Smooth muscle cell of the brain vasculature (primary cell): ENCODE measurements at places on chromosomes 16 and 17.
A peak's percentile ranks its signal among the peaks of the same experiment; 100 is the strongest.

DNA sequence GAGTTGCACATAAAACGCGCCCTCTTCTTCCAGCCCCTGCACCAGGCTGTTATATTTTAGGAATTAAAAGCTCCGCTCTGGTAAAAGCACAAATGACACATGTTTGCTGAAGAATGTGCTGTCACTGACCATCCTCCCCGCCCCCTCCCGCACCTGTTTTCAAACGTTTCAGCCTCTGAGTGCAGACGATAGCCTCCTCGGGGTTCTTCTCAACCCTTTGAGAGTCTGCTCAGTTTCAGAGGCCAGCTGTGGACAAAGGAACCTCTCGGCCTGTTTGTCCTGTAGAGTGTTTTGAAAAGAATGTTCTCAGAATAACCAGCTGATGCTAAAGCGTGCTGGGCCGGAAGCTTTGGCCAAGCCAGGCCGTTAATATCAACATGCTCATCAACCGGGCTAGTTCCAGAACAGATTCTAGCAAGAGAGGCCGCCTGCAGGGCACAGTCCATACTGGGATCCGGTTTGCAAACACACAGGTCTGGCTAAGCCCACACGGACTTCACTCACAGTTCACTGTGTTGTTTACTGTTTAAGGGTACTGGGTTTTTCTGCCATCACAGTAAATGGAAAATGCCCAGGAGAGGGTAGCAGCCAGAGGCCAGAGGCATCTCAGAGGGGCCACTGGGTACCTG lies 6.4 kb upstream of the CACNG4 start:
- peak; percentile 50 for DNase-seq

DNA sequence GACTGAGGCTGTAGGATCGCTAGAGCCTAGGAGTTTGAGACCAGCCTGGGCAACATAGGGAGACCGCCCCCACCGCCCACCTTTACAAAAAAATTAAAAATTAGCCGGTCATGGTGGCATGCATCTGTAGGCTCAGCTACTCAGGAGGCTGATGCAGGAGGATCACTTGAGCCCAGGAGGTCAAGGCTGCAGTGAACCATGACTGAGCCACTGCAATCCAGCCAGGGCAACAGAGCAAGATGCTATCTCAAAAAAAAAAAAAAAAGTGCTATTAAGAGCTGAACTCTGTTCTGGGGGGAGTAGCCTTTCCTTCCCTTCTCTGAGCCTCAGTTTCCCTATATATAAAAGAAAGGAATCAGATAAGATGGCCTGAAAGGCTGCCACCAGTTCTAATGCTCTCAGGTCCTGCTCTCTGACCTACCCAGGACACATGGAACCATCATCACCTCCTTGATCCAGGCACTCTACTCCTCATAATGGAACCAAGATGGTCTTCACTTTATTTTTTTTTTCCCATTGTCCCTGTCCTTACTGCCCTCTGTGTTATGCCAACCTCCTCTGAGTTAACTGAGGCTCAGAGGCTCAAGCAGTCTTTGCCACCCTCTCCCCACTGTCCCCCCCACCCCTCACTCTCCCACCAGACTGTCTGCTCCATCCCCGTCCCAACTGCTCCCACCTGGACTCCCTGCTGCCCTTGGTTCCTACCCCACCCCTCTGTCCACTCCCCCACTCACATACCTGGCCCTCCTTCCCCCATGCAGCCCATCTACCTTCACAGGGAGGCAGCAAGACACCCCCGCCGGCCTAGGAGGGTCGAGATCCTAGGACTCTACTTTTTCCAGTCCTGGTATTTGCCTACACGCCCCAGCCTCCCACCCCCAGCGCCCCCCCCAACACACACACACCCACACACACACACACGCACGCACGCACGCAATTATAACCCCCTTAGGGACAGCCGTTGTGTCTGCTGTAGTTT lies 23.8 kb upstream of the EIF1 start:
- DNase-seq: no peak

DNA sequence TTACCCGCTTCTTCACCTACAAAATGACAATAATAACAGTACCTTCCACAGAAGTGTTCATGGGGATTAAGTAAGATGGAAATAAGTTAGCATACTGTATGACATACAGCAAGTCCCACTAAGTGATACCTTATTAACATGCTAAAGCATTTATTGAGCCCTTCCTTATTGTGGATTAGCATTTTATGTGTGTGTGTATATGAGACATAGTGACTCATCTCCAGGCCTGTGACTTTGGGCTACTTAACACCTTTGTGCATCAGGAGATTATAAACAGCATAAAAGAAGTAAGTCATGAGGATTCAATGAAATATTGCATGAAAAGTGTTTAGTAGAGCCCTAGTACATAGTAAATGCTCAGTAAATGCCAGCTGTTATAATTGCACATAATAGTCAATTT lies 52.9 kb downstream of the CA10 start:
- DNase-seq: no peak

- no peak for DNase-seq
These were observed 32.6 kb downstream of the FA2H start for GRCh38 chr16:74742051-74742481.

DNA sequence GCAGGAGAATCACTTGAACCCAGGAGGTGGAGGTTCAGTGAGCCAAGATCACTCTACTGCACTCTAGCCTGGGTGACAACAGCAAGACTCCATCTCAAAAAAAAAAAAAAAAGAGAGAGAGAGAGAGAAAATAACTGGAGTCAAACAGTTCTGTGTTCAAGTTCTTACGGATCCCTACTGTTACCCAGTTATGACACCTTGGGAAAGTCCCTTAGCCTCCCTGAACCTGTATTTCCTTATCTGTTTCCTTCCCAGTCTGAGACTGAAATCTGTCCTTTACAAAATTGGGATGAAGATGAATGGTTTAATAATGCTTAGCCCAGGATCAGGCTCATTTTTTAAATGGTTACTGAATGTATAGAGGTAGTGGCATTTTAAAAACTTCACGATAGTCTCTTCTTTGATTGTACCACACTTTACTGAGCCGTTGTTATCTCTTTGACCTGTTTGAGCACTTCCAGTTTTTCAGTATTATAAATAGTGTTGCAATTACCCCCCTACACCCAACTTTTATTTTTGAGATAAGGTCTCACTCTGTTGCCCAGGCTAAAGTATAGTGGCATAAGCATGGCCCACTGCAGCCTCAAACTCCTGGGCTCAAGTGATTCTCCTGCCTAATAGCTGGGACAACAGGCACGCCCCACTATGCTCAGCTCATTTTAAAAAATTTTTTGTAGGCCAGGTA lies 17.1 kb downstream of the ZNF768 start:
- DNase-seq: no peak
